ENCODE measurements at places on chromosomes 11 and 22.
A peak's percentile ranks its signal among the peaks of the same experiment; 100 is the strongest.

- no peak for DNase-seq
Observed at GRCh38 chr11:115525531-115526006, 21.4 kb upstream of the CADM1 start.

DNA sequence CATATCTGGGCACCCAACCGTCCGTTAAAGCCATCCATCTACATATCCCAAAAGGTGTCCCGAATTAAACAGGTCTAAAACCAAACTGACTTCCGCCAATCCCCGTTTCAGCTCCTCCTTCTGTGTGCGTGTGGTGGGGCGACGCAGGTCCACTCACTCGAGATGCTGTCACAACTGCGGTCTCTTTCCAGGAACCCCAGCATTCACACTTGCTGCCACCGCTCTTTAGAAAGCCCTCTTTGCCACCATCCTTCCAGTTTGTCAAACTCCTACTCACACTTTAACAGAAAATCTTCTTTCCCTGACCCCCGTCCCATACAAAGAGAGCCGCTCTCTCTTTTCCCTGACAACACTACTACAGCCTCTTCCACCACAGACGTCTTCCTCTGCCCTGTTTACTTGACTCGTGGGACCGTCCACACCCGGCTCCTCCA, 467 bp downstream of the ESS2 start:
- no peak for DNase-seq

- DNase-seq, result no peak
Observed at GRCh38 chr11:32149748-32150147, 58.9 kb downstream of the RCN1 start.

DNA sequence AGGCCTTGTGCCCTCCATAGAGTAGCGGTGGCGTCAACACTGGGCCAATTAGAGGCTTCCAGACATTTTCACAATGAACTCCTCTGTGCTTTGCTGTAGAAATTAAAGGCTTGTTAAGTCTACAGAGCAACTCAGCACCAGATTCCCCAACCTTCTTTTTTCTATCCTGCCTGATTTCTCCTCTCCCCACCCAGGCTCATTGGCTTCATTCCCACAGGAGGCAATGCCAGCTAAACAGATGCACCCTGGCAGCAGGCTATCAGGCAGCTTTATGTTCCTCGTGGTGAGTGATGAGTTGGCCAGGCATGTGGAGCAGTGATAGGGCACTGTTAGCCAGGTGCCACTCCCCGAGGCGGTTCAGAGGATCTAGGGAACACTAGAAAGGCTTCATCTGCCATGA, 4.8 kb downstream of the DIXDC1 start:
- DNase-seq, result no peak

DNA sequence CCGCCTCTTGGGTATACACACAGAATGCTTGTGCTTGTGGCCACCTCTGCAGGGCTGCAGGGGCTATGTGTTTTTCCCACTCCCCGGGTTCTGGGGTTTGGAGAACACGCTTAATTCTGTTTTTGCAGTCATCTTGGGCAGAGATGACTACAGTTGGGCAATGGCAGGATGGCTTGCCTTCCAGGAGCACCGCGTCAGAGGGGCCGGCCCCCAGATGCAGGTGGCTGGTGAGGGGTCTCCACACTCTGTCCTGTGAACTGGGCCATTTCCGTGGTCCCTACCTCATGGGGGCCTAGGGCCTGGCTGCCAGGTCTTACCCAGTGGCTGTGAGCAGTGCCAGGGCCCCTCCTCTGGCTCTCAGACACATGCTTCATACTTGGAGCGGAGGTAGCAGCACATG, 68.3 kb downstream of the CTTN start:
- no peak for DNase-seq

GRCh38 chr11:121700968-121701367, 248.2 kb upstream of the SORL1-AS1 start:
- DNase-seq, result no peak

- DNase-seq, result no peak
Observed at GRCh38 chr22:37884420-37884819, 21.7 kb upstream of the MICALL1 start.

GRCh38 chr11:133570376-133570775, 38.1 kb upstream of the OPCML start:
- no peak for DNase-seq

DNA sequence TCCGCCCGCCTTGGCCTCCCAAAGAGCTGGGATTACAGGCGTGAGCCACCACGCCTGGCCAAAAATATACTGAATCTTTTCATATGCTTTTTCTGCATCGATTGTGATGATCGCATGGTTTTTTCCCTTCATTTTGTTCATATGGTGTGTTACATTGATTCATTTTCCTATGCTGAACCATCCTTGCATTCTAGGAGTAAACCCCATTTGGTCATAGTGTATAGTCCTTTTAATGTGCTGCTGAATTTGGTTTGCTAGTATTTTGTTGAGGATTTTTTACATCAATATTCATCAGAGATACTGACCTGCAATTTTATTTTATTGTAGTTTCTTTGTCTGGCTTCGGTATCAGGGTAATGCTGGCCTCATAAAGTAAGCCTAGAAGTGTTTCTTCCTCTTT, 12.2 kb downstream of the WBP2NL start:
- no peak for DNase-seq

DNA sequence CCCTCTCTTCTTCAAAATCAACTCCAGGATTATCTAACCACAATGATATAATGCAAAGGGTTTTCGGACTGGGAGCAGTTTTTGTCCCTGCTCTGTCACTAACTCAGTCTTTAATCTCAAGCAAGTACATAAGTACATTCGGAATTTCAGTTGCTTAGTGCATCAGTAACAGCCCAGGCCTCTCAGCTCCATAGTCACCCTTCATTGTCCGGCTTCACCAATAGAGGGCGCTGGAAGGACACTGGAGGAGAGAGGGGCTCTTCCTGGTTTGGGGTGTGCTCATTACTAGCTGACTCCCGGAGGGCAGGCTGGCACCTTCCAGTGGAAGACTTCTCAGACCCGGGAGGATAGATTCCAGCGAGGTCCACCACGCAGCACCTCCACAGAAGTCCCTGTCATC, 90.4 kb upstream of the PDGFD start:
- peak; percentile 30 for DNase-seq

- DNase-seq, result no peak
Observed at GRCh38 chr11:132540581-132540980, 991.7 kb downstream of the OPCML start.

DNA sequence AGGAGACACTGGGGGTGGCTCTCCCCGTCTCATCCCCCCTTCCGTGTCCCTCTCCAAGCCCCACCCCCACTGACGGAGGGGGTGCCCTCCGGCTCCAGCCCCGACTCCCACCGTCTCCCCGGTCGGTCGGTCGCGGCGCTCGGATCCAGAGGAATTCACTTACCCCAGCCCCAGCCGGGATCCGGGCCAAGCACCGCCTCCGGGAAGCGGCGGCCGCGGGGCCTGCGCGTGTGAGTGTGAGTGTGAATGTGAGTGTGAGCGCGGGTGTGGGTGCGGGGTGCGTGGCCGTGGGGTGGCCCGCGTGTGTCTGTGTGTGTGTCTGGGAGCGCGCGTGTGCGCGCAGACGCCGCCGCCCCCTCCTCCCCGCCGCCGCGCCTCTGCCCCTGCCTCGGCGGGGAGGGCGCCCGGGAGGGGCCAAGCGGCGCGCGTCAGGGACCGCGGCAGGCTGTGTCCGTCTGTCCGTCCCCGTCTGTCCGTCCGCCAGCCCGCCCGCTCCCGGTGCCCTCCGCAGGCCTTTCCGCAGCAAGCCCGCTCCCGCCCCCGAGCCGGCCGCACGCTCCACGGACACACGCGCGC, at the start of gene ELFN2:
Gene ELFN2 (minus strand): TSS at position 345 of the 576 bp plus-strand sequence. CDS start 51,945 bp downstream, outside the sequence.
- no peak for DNase-seq

GRCh38 chr11:68816251-68816776, 25.4 kb downstream of the CPT1A start:
- DNase-seq, result no peak

- DNase-seq, result peak; percentile 85
Observed at GRCh38 chr11:128814856-128815705, 52.0 kb downstream of the KCNJ1 start.

- DNase-seq, result no peak
Observed at GRCh38 chr11:88619656-88620385, 282.3 kb upstream of the CTSC start.

GRCh38 chr11:15851051-15851498, 505.3 kb downstream of the SOX6 start:
- no peak for DNase-seq

- DNase-seq, result no peak
Observed at GRCh38 chr11:81331088-81331487, 1402.6 kb downstream of the FAM181B start.

- no peak for DNase-seq
Observed at GRCh38 chr11:133943950-133944698, 12.6 kb downstream of the IGSF9B start.

DNA sequence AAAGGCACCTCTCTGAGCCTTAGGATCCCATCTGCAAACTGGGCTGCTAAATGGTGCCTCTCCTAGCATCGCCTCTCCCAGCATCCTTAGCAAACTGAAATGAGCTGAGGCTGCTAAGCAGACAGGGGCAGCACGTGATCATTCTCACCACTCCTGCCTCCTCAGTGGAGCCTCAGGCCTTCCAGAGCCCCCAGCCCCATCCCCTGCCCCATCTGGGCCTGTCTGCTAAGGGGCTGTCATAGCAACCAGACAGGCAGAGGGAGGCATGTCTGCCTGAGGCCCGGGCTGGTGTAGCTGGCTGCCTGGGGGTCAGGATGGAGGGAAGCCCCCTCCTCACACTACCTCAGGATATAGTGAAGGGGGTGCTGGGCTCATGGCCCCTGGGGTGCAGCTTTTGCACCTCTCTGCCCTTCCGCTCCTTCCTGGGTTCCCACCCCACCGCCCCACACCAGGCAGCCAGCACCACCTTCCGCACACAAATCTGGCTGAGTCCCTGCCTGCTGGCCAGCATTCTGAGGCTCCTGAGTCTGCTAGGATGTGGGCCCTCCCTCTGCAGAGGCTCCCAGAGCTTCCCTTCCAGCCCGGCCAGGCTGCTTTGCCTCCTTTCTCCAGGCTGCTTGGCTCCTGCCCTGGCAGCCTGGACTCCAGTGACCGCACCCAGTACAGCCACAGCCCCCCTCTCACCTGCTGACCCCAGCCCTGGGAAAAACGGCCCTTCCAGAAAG, 47.5 kb upstream of the TTLL12 start:
- no peak for DNase-seq

- no peak for DNase-seq
Observed at GRCh38 chr11:131666617-131667016, 296.2 kb downstream of the NTM start.

- DNase-seq, result no peak
Observed at GRCh38 chr22:46457502-46458488, 79.6 kb downstream of the CELSR1 start.

DNA sequence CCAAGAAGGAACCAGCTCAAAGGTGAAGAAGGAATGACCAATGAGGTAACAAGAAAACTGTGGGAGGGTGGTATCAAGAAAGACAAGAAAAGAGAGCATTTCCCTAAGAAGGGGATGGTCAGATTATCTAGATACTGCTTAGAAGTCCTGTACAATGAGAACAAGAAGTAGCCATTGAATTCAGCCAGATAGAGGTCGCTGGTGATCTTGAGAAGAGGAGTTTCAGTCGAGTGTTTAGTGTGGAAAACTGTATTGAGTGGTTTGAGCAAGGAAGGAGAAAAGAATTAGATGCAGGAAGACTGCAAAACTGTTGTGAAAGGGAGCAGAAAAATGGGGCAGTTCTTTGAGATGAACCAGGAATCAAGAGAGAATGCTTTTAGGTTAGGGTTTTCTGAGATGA, 74.6 kb upstream of the FAT3 start:
- DNase-seq, result peak; percentile 20

DNA sequence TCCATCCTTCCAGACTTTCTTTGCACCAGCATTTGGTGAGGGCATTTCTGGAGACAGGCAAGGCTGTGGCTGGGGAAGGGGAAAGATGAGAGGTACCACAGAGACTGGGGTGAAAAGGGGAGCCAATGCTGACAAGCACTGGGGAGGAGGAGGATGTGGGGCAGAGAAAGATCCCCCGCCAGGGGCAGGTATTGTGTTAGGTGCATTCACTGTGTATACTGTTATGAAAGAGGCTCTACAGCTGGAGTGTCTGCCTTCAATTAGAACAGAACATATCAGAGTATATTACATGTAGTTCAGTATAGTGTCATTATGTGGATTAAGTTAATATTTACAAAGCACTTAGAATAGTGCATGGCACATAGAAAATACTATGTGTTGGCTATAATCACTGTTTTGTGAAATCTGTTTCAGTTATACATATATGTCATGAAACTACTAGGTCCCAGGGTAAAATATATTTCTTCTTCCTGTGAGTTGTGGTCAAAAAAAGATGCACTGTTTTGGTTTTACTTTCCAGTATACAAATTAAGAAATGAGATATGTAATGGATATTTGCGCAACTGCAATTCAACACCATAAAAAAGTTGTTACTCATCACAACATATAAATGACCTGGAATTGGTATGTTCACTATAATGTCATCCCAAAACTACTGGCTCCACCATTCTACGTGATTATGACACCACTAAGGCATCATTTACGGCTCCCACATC, 8.4 kb downstream of the MSANTD2 start:
- no peak for DNase-seq

GRCh38 chr11:119089319-119089718, 4.6 kb downstream of the HMBS start:
- DNase-seq, result no peak

- no peak for DNase-seq
Observed at GRCh38 chr11:69241075-69241740, 52.7 kb upstream of the MYEOV start.

- DNase-seq, result no peak
Observed at GRCh38 chr11:45267052-45267451, 19.1 kb downstream of the SYT13 start.

GRCh38 chr22:37228106-37229011, 15.7 kb downstream of the RAC2 start:
- DNase-seq, result no peak

- no peak for DNase-seq
Observed at GRCh38 chr22:42978453-42979103, 36.4 kb downstream of the PACSIN2 start.

DNA sequence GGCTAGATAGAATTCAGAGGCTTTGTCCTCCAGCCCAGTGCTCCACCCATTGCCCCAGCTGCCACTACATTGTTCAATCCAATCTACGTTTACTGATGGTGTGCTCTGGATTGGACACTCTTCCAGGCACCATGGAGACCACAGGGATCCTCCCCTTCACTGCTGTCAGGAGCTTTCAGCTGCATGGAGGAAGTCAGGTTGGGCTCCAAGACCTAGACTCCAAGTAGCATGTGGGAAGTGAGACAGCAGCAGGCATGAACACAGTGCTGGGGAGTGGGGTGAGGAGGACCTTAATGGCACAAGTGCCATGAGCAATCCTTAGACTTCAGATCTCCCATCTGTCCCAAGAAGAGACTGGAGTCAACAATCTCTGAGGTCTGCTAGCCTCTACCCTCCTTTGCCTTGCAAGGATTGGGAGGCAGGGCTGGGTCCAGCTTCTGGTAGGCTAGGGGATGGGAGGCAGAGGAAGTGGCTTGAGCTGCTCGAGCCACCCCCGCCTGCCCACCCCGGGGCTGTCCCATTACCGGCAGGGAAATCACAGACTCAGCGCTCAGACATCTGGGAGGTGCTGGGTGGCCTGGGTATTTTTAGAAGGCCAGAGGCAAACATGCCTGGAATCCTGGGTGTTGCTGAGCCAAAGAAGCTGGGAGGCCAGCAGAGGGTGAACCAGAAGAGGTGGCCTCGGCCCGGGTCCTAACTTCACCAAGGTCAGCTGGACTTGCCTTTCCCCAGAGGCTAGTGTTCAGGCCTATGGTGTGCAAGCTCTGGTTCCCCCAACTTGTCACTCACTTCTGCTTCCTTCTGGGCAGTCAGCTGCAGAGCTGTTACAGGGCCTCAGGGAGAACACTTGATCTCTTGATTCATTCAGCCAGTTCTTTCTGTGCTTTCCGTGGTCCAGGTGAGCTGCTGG, 15.2 kb upstream of the FCHSD2 start:
- no peak for DNase-seq

- no peak for DNase-seq
Observed at GRCh38 chr11:1218256-1218787, 4.5 kb upstream of the MUC5B start.
